ENCODE measurements at places on chromosomes 7 and 10.

GRCh38 chr7:36784991-36785940 is 61.0 kb upstream of the AOAH start:
- no peak for DNase-seq

DNA sequence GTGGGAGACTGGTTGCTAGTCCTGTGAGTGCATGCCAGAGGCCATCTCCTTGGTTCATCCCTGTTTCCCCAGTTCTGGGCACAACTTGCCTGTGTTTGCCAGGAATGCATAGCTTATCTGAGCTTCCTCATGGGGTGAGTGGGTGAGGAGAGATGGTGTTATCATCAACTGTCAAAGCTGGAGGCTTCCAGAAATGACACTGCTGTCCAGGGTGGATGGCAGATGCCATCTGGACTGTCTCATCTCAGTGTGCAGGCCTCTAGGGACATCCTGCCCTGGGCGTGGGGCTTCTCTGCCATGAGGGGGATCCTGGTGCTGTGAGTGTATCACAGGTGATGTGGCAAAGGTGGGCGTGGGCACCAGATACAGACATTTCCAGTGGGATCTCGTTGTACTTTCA is 328.6 kb downstream of the DPP6 start:
- no peak for DNase-seq

- peak; percentile 68 for DNase-seq
Observed at GRCh38 chr7:147304376-147304775, 1187.8 kb downstream of the CNTNAP2 start.

DNA sequence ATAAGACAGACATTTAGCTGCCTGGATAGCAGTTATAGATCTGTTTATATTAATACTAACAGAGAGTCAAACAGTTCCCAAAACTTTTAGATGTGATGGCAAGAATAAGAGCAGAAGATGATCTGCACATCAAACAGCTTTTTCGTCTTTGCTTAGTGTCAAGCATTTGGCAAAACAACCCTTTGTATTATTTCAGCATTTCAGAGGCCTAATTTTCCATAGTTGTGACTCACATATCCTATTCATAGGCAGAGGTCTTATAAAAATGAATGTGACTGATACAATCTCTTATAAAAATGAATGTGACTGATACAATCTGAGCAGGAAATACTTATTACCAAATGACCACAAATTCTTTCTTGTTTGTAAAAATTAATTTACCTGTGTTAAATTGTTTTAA is 71.2 kb downstream of the LRRTM3 start:
- no peak for DNase-seq

DNA sequence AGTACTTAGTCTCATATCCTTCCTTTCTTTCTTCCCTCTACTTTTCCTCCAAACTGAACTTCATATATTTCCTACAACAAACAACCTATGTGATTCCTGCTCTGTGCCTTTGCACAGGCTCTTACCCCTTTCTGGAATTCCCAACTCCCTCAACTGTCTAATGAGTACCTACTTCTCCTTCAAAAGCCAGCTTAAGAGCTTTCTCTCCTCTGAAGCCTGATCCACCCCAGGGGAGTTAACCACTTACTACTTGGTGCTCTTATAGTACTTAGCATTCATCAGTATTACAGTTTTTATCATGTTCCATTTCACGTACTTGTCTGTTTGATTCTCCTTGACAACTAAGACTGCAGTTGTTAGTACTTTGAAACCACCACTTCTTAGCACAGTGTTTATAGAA is 246.1 kb downstream of the LRRTM3 start:
- no peak for DNase-seq
